AG08395 (cell line): ENCODE measurements at places on chromosomes 1 and 21.

GRCh38 chr1:26913754-26914619 is at the start of gene NR0B2:
Gene NR0B2 (minus strand): TSS chr1:26913975. CDS start chr1:26913940, 35 bp downstream.
- no peak for DNase-seq

GRCh38 chr1:216222288-216222687 is 201.0 kb downstream of the USH2A start:
- no peak for DNase-seq

- no peak for DNase-seq
Observed at GRCh38 chr1:214537219-214537618, 14.2 kb downstream of the PTPN14 start.

DNA sequence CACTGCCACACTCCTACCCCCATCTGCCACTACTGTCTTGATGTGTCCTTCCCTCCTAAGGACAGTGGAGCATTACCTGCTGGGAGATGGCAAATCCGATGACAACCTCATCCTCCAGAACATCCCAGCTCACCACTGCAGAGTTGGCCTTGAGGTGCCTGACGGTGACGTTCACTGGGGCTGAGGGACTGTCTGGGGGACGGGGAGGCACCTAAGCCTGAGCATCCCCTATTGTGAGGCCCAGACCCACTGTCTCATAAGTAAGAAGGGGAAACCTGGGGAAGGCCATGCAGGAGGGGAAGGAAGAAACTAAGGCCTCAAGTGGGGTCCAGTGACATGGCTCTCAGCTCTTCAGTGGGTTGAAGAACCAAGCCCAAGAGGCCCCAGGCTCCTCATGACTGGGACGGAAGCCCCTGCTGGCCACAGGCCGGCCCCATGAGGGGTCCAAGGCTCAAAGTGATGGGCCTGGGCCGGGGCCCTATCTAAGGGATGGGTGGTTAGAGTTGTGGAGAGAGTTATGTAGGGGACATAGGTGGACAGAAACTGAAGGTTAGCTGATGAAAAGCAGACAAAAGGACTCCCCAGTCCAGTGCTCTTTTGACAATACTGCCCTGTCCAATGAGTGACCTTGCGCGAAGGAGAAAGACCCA is 1.8 kb downstream of the FNDC5 start:
- DNase-seq: no peak

DNA sequence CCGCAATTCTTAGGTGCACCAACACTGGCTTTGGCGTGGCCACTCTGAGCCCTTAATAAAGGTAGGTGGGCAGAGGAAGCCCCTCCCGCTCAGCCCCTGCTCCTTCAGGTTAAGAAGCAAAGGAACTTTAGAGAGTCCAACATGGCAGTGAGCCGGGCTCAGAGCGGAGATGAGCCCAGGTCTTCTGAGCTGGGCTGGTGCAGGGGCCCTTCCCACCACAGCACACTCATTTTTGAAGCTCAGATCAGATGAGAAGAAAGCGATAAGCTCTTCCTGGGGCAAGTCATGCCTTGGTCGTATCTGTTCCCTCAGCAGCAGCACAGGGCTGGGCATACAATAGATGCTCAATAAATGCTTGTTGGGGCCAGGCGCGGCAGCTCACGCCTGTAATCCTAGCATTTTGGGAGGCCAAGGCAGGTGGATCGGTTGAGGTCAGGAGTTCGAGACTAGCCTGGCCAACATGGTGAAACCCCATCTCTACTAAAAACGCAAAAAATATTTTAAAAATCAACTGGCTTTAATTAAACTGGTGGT is 51.1 kb upstream of the TARDBP start:
- DNase-seq: no peak

DNA sequence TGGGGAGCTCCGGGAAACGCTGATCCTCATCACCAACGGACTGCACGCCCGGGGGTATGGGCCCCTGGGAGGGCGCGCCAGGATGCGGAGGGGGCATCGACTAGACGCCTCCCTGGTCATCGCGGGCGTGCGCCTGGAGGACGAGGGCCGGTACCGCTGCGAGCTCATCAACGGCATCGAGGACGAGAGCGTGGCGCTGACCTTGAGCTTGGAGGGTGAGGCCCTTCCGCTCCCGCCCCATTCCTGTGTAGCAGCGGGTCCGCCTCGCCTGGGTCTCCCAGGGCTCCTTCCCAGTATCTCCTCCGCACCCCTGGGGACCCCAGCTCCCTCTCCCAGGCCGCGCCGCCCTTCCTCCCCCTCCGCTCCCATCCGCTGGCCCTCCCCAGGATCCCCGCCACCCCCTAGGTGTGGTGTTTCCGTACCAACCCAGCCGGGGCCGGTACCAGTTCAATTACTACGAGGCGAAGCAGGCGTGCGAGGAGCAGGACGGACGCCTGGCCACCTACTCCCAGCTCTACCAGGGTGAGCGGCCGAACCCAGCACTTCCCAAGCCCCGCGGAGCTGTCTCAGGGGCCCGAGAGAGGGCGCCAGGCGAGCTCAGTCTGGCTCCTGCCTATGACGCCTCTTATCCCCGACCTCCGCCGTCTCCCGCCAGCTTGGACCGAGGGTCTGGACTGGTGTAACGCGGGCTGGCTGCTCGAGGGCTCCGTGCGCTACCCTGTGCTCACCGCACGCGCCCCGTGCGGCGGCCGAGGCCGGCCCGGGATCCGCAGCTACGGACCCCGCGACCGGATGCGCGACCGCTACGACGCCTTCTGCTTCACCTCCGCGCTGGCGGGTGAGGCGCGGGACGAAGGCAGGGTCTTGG is 5.0 kb downstream of the HAPLN2 start:
- no peak for DNase-seq

DNA sequence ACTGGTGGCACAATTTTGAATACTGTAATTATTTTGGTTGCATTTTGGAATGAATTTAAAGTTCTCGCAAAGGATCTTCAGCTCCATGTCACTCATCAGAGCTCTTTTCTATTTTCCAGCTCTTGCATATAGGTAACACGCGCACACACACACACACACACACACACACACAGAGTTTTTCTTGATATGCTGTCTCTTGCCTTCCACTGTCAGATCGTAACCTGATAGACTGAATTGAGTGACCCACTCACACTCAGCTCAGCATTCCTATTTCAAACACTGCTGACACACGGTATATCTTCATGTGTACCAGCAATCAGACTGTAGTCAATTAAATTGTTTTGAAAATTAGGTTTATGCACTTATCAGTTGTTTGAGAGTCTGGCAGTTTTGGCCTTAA is 214.1 kb downstream of the PBX1 start:
- no peak for DNase-seq

DNA sequence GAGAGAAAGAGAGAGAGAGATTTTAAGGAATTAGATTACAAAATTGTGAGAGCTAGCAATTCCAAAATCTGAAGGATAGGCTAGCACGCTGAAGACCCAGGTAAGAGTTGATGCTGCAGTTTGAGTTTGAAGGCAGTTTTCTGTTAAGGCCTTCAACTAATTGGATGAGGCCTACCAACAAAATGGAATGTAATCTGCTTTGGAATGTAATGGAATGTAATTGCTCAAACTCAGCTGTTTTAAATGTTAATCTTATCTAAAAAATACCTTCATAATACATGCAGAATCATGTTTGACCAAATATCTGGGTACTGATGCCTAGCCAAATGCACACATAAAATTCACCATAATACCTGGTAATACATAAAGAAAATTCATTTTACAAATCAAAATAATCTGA is 976.1 kb downstream of the LTN1 start:
- no peak for DNase-seq

DNA sequence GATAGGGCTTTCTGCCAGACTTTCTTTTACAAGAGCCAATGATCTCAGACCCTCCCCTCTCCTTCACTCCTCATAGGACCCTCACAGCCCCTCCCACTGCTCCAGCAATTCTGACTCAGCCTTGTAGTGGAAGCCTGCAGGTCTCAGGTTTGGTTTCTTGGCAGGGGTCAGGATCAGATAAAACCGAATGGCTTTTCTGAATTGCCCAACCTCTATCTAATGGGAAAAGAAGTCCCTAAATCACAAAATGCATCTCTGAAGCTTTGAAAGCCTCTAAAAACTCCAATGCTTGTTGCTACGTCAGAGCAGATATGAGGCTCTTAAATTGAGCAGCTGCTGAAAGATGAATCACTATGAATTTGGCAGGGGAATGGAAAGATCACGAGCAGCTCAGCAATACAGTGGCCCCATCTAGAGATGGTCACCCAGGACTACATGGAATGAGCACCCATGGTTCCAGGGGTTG is 74.5 kb downstream of the NID1 start:
- DNase-seq: peak; percentile 43
